HFF-Myc (cell line): ENCODE measurements at places on chromosomes 7 and 10.

DNA sequence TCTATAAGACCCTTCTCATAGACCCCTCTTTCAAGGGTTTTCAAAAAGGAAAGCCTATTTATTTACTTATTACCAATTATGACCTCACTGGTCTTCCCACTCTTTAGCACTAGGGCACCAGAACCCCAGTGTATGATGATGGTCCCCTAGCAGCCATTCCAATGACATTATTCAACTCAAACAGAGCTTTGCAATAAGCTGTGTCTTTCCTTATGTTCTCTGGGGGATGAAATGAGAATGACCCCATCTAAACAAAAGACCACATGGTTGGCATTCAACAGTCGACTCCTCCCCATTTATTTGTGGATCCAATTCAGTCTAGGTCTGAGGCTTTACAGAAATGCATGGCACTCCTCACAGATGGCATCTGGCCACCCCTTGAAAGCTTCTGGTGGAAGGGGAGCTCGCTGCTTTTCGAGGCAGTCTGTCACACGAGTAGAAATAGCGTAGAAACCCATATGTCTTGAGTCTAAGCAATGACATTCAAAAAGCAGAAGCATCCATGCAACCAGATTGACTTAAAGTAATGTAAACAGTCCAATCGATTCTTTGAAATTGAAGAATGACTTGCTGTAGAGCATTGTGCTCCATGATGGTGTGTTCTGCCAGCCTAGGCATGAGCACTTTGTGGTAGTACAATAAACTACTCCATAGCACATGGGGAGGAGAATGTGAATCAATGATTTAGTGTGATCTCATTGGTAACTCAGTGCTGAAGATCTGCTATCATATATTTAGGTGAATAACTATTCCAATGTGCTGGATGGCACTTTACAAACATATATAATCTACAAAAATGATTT lies 29.8 kb downstream of the NRP1 start:
- DNase-seq: no peak

GRCh38 chr7:28371846-28372245 lies 40.5 kb upstream of the CREB5 start:
- DNase-seq: no peak

- no peak for DNase-seq
Measured at GRCh38 chr7:88312061-88312663, 5.5 kb upstream of the STEAP4 start.

- DNase-seq: no peak
Measured at GRCh38 chr7:103593691-103594090, 147.7 kb upstream of the SLC26A5 start.
